ENCODE measurements at places on chromosomes 2 and 18.

- DNase-seq: no peak
Observed at GRCh38 chr2:226423498-226423960, 376.1 kb downstream of the IRS1 start.

DNA sequence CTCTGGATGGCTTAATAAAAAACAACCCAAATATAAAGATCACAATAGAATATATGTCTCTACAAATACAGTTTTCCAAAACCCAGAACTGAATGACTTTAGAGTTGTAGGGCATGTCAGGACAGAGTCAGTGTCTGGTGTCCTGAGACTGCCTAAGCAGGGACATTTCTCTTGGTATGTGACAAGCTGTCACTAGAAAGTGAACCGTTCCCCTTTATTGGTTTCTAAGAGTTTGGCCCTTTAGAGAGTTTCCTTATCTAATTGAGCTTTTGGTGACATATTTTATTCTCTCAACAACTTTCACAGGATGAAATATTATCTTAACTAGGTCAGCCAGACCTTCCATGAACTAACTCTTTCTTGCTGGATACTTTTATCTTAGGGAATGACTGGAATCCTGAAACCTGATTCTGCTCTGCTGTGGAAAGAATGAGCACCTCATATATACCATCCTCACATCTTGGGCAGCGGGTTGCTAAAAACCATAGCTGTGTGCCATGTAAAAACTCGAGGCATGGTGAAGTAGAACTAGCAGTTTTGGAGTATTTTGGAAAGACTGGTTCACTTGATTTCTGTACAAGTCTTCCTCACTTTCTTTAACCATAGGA lies 54.8 kb downstream of the CAVIN2 start:
- DNase-seq: no peak

DNA sequence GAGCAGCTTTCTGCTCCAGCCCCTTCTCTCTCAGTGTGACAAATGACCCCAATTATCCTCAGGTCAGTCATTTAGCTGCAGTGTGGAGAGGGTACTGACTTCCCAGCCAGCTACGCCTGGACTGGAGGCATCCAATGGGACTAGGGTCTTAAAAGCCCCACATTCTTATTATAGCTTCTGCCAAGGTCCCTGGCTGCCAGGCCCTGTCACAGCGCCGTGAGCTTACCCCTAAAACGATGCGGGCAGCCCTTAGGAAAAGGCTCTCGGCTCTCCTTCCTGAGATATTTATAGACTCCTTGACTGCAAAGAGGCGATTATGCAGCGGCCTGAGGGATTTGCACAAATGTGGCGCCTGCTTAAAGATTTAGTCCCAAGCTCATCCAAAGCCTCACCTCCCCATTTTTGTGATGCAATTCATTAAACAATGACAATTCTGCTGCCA lies 69.2 kb upstream of the EDAR start:
- DNase-seq: peak; percentile 33

DNA sequence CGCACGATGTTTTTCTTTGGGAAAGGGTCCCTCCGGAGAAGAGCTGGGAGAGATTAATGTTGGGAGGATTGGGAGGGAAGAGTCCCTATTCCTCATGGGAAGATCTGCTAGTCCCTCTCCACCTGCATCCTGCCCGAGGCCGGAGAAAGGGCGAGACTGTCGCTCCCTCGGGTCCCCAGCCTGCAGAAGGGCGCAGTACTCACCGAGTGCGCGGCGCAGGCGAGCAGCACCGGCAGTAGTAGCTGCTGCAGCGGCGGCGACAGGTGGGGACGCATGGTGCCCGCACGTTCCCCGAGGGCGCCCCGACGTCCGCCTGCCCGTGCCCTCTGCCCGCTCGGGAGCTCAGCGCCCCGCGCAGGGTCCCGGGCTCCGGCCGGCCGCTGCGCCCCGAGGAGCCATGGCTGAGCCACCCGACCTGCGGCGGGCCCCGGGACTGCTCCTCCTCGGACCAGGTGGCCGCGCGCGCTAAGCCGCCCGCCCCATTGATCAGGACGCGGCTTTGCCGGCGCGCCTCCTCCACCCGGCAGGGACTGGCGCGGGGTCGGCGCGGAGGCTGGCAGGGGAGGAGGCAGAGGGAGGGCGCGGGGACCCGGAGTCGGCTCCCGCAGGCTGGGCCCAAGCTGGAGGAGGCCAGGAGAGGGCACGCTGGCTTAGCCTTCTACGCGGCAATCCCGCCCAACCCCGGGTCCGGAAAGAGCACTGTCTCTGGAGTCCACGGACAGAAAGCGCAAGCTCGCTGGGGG lies at the start of gene SCTR:
Gene SCTR (minus strand): TSS at position 532 of the 743 bp plus-strand sequence. CDS start 257 bp downstream, at position 275.
- no peak for DNase-seq

DNA sequence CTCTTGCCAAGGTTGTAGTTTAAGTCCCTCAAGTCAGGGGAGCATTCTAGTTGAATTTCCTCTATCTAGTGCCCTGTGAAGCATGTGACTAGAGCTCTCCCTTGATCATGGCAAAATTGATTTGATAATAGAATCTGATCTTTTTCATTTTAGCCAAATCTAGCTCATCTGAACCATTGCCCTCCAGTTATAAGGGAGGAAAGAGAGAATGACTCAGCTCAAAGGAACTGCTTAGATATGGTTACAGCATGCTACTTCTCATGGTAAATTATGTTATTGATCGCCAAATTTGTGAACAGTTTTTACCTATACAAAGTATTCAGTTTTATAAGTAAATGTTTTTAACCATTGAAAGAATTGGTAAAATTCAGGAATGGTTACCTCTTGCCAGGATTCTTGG lies 100.8 kb downstream of the GPR39 start:
- no peak for DNase-seq

DNA sequence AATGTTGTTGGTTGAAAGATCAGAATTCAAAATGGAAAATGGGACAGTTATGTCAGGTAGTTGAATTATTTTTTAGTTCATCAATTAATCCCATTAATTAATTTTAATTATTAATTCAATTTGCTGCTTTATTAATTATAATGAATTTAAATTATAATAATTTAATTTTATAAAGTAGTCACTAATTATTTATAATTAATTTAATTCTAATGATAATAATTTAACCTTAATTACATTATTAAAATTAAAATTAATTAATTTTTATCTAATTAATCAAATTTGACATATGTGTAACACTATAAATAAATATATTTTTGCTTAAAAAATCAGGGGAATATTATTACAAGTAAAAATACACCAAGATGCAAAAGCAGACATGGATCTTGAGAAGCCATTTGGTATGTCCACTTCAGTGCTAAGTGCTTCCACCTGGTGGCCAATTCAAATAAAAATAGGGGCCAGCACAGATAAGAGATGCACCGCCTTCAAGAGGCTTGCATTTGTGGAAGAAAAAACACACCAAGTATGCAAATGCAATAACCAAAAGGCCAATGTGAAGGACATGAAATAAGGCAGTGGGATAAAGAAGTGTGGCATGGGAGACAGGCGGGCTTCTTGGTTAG lies 73.2 kb downstream of the MBP start:
- DNase-seq: no peak

DNA sequence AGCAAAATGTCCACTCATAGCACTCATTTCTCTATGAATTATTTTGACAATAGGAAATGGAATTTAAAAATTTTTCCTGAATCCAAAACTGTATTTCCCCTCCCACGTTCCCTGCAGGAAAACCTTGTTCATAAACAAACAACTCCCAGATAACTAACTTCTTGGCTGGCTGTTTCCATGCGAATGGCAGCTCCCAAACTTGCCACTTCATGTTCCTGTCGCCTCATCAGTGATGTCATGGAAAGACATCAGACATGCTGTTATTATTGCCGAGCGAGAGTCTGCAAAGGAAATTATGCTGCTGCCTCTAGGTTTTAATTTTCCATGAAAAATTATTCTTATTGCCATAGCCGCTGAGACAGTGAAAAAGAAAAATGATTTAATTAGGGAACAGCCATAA lies 117.0 kb upstream of the RIOK3 start:
- DNase-seq: peak; percentile 60
